Ureter (tissue), 1 donor: ENCODE measurements at places on chromosomes 12 and 14. TPM values are rescaled to one million over a fixed set of nuclear protein-coding genes. Genes with fewer than 3 reads are reported as not detected.

GDF3 gene
- not detected for total RNA-seq

DACT1 gene
- total RNA-seq = 13.5 TPM

KRT6C gene
- total RNA-seq = 0.39 TPM

PPFIA2 gene
- total RNA-seq = 18.5 TPM

BCL11B gene
- 8.4 TPM for total RNA-seq

SERPINA12 gene
- not detected for total RNA-seq

FSCB gene
- total RNA-seq = 0.49 TPM

CD69 gene
- total RNA-seq = 10.7 TPM
